ENCODE measurements at places on chromosomes 2 and 18. TPM values are rescaled to one million over a fixed set of nuclear protein-coding genes. Genes with fewer than 3 reads are reported as not detected.

Gene WDR12
- 24.2 TPM for total RNA-seq

Gene GALNT14
- 1.2 TPM for total RNA-seq

Gene DGKD
- 35.8 TPM for total RNA-seq

Gene MITD1
- 34.5 TPM for total RNA-seq

Gene ZSWIM2
- total RNA-seq: not detected

Gene LCT
- 0.04 TPM for total RNA-seq

Gene AOX1
- 35.1 TPM for total RNA-seq

Gene MYO5B
- 9.9 TPM for total RNA-seq

Gene PTMA
- 779 TPM for total RNA-seq

Gene TRIM43
- total RNA-seq: not detected

Gene ZNF396
- total RNA-seq: 4.1 TPM

Gene SLC16A14
- 7.4 TPM for total RNA-seq

Gene KIF5C
- total RNA-seq: 62.7 TPM

Gene FSHR
- total RNA-seq: not detected

DNA sequence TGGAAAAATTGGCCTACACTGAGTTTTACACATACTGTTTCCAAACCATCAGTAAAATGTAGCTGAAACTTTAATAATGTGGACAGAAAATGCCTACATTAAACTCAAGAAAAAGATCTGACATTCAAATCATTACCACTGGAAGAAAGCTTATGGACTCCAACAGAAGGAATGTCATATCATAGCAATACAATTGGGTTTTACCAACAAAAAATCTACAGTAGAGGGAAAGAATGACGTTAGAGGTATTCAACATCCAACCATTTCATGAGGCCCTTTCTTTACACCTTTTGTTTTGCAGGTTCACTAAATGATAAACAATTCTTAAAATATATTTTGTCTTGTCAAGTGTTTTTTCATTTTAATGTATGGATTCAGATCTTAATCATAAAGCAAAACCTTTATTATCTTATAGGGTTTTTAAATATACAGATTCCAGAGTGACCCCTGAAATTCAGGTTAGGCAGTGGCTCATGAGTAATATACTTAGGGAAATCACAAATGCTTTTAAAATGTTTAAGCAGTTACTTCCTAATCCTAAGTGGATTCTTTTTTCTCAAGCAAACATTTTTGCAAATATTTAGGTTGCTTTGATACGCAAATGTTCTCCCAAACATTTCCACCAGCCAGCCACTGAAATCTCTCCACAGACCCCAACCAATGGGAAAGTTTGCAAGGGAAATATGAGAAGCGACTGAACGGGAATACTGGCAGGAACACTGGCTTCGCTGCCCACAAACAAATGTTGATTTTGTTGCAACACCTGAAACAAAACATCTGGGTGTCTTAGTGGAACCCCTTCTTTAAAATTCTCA is 168.7 kb downstream of the TCF4 start:
- no peak for DNase-seq

GRCh38 chr2:43302961-43303494 is 76.6 kb upstream of the ZFP36L2 start:
- DNase-seq: no peak

DNA sequence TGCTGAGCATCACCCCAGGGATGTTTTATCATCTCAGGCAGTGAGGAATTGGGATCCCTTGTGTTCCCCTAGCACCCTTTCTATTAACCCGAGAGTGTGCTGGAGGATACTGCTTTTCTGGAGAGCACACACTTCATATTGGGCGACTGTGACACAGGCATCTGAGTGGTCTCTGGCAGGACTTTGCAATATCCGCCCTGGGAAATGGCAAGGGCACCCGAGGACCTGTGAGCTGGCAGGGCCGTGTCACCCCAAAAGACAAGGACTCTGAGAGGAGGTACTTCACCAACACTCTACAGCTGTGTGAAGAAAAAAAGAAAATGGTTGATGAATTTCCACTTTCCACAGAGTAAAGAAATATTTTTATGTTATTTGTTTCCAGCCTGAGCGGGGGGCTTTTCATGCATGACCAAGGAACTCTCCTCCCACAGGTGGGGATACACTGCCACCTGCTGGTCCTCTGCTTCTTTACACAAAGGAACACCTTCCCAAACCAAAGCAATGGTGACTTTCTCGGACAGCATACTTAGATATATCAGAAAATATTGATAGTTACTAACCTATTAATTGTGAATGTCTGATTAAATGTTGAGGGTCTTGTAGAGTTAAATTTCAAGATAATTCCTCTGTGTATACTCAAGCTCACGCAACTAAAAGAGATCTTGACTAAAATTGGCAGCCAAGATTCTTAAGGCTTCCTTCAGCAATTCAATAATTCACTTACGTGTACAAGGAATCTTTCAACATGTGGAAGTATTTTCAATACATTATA is 45.9 kb upstream of the REG3G start:
- no peak for DNase-seq

- DNase-seq: no peak
Measured at GRCh38 chr2:225543626-225544025, 144.1 kb downstream of the NYAP2 start.

DNA sequence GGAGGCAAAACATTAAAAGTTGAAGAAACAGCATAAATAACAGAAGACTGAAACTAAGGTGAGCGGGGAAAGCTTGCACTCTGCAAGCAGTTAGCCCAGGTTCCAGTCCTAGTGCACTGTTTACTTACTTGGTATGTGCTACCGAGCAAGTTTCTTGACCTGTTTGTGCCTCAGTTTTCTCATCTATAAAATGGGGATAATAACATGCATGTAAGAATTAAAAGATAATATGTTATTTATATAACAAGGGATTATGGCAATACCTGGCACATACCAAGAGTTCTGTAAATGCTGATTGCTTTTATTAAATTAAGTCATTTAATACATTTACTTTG is 37.1 kb upstream of the IKZF2 start:
- DNase-seq: no peak

DNA sequence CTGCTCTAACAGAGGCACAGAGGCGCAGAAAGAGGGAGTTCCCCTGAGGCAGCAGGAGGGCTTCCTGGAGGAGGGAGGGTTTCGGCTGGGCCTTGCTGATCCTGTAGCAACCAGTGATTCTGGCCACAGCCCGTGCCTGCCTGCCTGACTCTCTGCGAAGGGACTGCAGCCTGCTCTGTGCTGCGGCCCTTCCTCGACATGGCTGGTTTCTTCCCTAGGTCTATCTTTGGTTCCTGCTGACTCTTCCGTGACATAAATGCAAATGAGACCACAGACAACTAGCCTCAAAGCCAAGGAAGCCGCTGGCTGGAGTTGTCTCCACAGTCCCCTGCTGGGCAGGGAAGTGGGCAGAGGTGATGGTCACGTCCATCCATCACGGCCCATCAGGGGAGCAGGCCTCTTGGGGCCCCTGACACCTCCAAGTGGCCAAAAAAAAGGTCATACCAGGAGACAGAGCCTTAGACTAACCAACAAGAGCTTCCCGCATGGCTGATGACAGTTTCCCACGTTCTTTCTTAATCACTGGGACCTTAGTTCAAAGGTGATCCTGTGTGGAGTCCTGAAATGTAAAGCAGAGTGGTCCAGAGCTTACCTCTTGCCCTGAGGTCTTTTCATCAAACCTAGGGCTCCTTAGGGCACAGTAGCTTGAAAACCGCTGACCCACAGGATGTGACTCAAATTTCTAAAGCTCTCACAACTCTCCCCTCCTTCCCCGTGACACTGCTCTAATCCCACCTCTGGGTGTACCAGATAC is 55.3 kb downstream of the HS1BP3 start:
- DNase-seq: peak; percentile 58

GRCh38 chr2:85799215-85799956 is 45.6 kb downstream of the ATOH8 start:
- no peak for DNase-seq

DNA sequence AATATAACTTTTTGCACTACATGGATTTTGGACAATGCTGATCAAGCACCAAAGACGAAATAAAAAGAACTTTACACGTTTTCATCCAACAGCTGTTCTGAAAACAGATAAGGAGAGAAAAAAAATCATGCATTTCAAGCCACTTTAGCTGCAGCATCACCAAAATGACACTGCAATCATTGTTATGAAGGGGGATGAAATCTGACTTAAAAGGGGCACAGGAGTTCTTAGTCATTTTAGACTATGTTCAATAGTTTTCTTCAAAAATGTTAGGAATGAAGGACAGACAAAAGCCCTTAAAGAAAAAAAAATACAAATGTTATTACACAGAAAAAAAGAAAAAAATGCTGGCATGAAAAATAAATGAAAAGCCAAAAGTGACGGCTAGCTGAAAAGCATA is 71.2 kb downstream of the CUL3 start:
- no peak for DNase-seq

DNA sequence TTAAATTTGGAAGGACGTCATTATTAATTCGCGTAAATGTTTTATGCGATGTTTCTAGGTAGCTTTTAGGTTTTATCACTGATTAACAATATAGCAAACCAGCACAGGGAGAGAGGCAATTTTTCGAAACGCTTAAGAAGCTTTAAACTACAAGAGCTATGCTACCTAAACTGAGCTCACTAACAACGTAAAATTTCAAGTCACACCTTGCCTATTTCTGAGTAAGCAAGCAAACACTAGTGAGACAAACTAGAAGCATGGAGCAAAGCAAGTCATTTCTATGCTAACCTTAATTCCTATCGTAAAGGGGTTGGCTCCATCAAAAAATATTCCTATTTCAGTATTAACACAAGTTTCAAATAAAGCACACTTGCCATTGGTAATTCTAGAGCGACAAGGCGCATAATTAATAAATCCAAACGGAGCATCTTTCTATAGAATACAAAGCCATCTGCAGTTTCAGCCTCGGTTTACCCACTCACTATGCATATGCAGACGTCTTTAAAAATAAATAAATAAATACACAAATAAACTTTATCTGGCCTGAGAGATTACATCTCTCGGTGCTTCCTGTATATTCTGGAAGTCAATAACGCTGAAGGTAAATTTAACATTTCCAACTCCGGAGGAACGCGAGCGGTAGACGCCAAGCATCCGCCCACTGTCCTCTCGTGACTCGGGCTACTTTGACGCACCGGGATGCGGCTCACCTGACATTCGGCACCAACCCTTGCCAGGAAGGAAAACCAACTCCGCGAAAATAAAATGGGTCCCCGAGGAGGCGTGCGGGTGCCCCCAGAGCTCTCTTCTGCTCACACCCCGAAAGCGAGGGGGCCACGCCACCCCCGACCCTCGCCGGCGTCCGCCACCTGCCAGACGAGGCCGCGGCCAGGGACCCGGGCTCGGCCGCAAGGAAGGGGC is 947 bp downstream of the ITSN2 start:
- DNase-seq: peak; percentile 72

GRCh38 chr18:62937065-62937464 is 221.7 kb downstream of the PHLPP1 start:
- no peak for DNase-seq

- DNase-seq: no peak
Measured at GRCh38 chr2:29443627-29444026, 328.4 kb downstream of the CLIP4 start.

DNA sequence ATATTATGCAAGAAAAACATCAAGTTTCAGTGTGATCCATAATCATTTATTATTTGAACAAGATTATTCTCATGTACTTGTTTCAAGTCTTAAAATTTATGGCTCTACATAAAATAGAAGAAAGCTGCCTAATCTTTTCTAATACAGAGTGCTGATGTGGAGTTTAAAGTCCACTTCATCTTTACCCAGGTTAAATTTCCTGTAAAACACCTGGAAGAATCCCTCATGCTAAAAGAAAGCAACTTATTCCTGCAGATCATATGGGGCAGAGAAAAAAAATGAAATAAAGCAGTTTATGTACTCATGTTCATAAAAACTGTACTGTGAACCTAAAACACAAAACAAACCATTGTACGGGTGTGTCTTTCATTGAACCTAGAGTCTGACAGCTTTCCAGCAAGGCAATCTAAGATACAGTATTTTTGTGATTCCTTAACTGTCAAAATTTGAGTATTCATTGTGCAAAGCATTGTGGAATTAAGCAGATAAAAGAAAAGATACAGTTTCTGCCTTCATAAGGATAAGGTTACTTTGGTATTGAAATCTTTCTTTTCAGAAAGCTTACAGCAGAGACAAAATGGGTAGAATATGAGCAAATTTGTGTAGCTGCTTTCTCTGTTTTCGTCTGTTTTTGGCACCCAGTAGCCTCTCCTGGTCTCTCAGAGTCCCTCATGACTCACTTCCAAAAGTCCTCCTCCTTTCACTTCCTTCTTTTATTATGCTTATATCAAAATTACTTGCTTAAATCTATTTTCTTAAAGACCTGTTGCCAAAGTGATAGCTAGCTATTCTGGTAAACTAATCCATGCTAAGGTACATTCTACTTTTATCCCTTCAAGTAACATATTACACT is 26.9 kb upstream of the GLS start:
- DNase-seq: no peak

GRCh38 chr2:97844311-97844859 is 131.0 kb downstream of the ZAP70 start:
- DNase-seq: no peak

- no peak for DNase-seq
Measured at GRCh38 chr2:235043762-235044500, 92.1 kb downstream of the SH3BP4 start.

DNA sequence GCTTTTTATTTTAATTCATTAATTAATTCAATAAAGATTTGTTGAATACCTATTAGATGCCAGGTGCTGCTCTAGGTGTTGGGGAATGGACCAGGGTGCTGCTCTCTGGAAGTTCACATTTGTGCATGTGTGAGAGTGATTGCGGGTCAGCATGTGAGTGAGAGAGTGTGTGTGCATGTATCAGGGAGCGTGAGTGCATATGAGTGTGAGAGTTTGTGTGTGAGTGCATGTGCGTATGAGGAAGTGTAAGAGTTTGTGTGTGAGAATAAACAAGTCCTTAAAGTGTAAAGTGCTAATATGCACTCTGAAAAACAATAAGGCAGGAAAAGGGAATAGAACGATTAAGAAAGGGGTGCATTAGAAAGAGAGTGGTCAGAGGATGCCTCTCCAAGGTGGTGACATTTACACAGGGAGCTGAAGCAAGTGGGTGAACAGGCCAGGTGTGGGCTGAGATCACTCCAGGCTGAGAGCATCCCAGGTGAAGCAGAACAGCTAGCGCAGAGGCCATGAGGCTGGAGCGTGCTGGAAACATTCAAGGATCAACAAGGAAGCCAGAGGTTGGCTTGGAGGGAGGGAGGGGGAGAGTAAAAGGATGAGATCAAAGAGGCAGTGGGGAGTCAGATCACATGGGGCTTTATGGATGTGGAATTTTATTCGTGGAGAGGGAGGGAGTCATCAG is 50.5 kb upstream of the SLC1A4 start:
- no peak for DNase-seq
